NCI-H2171 (cell line): ENCODE measurements at places on chromosomes 1 and 21.

DNA sequence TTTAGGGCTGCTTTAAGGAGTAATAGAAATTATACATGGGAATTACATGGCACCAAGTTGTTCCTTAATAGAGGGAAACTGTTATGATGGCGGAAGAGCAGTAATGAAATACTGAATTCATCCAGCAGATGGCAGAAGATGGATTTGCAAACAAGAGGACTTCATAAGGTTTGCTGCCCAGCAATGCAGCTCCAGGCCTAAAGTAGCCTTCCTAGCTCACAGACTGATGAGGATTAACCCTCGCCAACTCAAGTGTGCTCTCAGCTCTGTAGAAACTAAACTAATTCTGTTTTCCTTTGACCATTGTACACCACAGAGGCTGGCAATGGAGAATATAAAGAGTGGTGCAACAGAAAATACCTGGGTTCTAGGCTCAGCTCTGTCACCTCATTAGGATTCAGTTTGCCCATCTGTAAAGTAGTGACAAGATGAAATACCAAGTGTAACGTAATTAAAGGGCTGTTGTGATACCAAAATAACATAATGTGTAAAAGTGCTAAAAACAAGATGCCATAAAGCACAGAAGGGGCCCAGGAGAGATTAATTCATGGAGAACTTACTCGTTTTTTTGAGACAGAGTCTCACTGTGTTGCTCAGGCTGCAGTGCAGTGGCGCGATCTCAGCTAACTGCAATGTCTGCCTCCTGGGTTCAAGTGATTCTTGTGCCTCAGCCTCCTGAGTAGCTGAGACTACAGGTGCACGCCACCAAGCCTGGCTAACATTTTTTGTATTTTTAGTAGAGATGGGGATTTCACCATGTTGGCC, 102.4 kb upstream of the SERBP1 start:
- DNase-seq = peak; percentile 40

- no peak for DNase-seq
Observed at GRCh38 chr1:157348538-157349480, 203.5 kb downstream of the FCRL5 start.

GRCh38 chr21:44834231-44834950, 16.5 kb upstream of the SUMO3 start:
- no peak for DNase-seq

DNA sequence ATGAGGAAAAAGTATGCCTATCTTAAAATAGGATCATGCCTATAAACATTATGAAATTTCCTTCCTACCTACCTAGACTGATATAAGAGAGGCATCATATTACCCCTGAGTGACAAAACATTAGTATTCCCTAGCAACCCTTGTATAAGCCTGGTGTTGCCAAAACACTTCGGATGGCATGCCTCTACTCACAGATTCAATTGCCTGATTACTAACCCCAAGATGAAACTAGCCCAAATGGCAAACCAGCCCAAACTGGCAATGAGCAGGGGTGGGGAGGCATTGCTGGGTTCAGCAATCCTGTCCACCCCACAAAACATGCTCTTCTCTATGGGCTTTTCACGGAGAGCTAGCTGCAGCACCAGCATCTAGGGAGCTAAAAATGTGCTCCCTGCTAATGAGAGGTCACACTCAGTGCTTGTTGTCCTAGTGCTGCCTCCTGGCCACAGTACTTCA, 13.9 kb downstream of the PALMD start:
- peak; percentile 43 for DNase-seq

DNA sequence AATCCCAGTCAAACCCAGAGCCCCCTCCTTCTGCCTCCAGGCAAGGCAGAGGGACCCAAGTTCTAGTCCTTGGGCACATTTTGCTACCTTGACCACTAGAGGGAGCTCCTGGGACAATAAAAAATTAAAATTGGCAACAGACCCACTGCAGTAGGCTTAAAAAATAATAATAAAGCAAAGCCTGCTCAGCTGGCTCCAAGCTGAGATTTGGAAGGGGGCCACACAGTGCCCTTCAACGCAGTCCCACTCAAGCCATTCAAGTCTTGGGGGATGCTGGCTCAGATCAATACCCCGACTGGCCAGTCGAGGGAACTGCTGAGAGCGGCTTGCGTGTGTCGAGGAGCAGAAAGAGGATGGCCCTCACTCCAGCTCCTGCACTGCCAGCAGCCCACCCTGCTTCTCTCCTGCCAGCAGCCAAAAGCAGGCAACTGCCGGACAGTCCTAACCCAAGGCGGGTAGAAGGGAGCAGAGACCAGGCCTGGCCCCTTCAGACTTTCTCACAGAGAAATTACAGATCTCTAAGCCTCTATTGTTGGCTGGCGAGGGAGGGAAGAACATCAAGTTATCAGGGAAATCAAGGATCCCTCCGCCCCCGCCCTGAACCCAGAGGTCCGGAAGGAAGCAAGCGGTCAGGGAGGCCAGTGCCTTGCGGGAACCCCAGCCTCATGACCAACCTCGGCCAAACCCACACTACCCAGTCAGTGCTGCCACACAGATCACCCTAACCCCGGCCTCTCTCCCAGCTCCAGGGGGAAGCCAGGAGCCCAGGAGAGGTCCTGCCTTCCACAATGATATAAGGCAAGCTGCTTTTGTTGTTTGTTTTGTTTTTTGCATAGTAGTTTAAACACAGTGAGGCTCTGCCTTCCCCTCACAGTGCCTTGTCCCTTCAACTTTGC, 4.9 kb upstream of the ALDH4A1 start:
- peak; percentile 60 for DNase-seq

- DNase-seq = no peak
Observed at GRCh38 chr21:35488946-35489345, 439.8 kb upstream of the RUNX1 start.

DNA sequence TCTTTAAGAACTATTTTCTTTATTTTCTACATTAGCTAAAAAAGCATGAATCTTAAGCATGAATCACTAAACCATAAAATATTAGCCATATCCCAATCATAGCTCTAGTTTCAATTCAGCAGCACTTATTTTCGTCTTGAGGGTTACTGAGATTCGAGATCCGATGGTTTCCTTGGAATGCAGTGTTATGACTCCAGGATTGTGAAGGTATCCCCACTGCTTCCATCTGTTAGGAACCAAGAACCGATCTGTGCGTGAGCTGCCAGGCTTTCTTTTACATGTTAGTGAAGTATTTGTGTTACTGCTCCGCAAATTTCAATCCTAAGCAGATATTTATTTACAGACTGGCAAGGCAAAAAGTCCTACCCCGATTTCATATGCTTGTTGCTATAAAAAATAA, 18.8 kb downstream of the TNFRSF9 start:
- no peak for DNase-seq

DNA sequence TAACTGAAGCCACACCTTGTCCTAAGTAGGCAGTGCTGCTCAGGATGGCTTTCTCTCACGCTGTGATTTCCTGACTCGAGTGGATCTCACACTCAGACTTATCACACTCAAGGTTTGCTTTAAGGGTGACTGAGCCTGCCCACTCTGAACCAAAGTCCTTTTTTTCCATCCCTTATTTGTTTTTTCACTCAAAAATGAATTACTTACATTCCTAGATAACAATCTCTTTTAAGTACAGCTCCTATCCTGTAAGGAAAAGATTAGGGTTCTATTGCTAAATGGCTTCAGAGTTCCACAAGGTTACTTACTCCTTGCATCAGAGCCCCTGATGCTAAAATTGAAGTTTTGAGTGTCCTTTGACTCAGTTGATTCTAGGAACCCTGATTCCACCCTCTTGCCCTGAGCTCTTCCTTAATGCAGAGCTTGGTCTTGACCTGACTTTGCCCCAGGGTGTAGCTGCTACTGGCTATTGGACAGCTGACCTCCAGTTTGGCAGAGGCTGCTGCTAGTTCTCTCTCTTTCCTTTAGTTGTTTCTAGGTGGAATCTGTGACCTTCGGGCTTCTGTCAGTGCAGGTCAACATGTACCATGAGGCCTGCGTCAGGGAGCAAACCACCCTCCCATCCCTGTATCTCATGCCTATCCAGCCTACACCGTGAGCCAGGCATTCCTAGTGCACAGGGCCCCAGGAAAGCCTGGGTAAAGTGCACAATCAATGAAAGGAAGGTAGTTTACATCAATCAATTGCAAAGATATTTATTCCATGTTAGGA, 80.1 kb upstream of the CD55 start:
- no peak for DNase-seq

- DNase-seq = no peak
Observed at GRCh38 chr1:11851180-11851579, 3.6 kb upstream of the NPPA start.

DNA sequence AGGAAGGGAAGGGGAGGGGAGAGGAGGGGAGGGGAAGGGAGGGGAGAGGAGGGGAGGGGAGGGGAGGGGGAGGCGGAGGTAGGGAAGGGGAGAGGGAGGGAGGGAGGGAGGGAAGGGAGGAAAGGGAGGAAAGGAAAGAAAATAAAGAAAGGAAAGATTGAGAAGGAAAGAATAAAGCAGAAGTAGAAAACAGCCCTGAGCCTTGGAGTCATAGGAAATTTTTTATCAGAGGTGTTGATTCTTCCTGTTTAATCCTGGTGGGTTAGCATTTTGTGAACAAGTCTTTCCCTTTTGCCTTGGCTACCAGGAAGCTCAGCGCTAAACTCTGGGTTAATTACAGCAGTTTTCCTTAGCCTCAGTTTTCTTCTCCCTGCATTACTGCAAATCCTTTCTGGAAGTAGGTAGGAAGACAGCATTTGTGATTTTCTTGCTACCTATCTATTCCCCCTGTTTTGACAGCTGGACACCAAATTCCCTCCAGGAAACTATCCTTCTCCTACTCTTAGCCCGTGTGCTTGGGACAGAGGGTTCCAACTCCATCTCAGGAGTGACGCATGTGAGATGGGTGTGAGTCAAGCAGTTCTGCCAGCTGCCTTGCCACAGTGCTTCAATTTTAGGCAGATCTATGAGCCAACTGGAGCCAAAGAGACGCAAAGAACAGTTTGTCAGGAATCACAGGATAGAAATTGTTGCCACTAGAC, 26.9 kb downstream of the TOMM20 start:
- no peak for DNase-seq

DNA sequence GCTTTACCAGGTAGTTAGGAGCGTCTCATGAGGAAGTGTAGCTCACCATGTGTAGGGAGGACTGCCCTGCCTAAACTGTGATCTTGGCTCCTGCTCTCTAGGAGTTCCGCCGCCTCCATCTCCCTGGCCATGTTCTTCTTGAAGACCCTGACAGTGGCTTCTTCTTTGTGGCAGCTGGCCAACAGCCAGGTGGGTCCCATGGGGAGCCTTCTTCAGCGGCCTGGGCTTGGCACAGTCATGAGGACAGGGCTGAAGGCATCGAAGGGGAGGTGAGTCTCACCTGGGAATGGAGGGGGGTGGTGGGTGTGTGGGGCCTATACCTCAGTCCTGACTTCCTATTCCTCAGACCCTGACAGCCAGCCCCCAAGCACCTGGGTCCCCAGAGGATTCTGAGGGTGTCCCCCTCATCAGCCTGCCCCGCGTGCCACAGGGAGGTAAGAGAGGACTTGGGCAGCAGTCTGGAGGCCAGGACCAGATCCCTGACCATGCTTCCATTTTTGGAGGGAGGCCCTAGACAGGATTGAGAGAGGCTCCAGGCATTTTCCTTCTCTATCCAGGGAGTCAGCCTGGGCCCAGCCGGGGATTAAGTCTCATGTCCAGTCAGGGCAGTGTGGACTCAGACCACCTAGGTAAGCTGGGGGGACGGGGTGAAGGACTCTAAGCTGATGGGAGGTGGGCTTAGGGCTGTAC, 21.4 kb downstream of the HYI start:
- no peak for DNase-seq

DNA sequence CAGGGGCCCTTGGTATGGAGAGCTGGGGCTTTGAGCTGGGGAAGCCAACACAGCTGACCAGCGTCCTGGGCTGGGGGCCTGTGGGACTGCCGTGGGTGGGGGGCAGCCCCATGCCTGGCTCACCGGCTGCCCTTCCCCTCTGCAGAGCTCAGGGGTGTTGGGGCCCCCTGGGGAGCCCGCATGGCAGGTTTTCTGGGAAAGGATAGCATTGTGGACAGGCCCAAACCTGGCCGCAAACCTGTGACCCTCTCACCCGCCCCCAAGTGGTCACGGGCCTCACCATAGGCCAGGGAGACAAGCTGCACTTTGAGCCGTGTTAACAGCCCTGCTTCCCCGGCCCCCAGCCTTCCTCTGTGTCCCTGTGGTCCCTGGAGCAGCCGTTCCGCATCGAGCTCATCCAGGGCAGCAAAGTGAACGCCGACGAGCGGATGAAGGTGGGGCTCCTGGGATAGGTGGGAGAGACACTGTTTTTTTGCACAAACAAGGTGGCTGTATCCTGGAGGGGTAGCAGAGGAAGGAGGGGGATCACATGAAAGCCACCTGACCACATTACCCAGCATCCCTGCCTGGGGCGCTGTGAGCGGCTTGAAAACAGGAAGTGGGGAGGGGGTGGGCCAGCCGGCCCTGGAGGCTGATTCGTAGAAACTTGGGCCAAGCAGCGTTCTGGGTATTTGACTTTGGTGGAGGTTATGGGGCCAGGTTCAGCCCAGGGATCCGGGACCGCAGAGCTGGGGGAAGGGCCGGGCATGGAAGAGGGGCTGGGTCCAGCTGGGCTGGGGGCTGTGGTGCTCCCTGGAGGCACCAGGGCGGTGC, 65.9 kb downstream of the PIK3CD start:
- no peak for DNase-seq

- DNase-seq = peak; percentile 15
Observed at GRCh38 chr1:112674986-112675727, 698 bp downstream of the MOV10 start.

DNA sequence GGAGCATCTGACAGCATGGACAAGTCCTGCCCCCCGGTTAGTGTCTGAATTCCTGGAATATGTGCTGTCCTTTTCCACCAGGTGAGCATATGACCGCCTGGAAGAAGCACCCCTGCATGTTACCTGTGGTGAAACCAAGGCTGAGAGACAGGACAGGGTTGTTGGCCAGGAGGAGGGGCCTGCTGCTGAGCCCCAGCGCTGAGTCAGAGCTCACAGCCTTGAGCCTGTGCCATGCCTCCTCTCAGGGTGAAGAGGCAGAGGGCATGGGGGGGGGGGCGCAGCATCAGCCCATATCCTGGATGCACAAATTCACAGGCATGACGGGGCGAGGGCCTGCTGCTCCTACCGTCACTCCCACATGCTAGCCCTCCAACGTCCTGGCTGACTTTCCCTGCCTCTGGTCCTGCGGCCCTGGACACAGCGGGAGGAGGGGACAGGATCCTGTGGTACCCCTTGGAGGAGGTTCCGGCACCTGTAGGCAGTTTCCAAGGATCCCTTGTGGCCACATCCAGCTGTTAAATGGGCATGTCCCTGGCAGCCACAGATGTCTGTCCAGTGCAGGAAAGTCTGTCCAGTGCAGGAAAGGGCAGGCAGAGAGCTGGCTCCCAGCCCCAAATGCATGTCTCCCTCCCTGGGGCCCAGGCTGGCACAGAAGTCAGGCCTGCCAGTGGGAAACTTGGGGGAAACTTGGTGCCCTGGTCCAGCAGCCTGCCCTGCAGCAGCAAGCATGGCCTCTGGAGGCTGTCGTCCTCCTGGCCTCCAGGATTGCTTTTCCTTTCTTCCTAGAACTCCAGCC, 23.9 kb downstream of the TTC34 start:
- DNase-seq = no peak

- DNase-seq = peak; percentile 71
Observed at GRCh38 chr1:100528871-100529270, 9.1 kb upstream of the GPR88 start.

- DNase-seq = peak; percentile 17
Observed at GRCh38 chr21:44353191-44353970, at the start of gene TRPM2. TRPM2 (plus strand) TSS chr21:44353621; CDS start chr21:44353701, 80 bp downstream.
